ENCODE measurements at places on chromosomes 12 and 14. TPM values are rescaled to one million over a fixed set of nuclear protein-coding genes. Genes with fewer than 3 reads are reported as not detected.

The KLRD1 gene
- total RNA-seq, result 4.9 TPM

The FOXG1 gene
- total RNA-seq, result 0.06 TPM

The PIANP gene
- total RNA-seq, result 1.4 TPM

The KRT73 gene
- not detected for total RNA-seq

The UBR7 gene
- 16.6 TPM for total RNA-seq

The CYP27B1 gene
- total RNA-seq, result 2.9 TPM

The PRKD1 gene
- total RNA-seq, result 20.9 TPM

The PIWIL1 gene
- total RNA-seq, result not detected

The MIP gene
- not detected for total RNA-seq

The PTPRO gene
- 2.6 TPM for total RNA-seq

The BCAT1 gene
- 61.3 TPM for total RNA-seq

The MAP3K9 gene
- 14.0 TPM for total RNA-seq

The TXNDC16 gene
- total RNA-seq, result 5.2 TPM

The RPS29 gene
- total RNA-seq, result 413 TPM

The PTCSC3 gene
- 0.64 TPM for total RNA-seq

The SPTLC2 gene
- 48.6 TPM for total RNA-seq

DNA sequence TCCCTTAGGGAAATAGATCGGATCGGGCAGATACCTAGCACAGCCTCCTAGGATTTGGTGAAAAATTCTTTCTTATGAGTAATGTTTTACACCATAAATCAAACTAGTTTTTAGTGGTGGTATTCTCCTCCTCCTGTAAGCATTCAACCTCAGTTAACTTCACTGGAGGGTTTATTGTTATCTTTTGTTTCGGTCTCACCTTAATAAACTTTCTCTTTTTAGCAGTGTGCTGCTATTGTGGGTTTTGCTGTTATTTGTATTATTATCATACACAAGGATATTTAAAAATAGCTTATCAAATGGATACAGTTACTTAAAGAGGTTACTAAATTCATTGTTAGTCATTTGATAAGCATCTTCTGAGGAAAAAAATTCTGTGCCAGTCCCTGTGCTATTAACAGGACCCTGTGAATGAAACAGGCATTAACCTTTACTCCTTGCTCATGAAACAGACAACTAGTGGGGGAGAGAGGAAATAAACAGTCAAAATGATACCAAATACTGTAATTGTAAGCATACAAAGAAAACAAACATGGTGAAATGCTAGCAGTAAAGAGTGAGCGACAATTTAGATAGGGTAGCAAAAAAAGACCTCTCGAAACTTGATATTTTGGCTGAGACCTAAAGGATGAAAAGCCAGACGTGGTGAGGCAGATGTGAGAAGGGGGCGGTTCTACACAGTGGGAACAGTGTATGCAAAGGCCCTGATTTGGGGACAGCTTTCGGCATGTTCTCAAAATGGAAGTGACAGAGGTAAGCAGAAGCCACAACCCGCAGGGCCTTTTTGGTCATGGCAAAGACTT, 178.7 kb upstream of the SOX5 start:
- H3K27ac ChIP-seq, result no peak overlapping the region
- no peak overlapping the region for H3K4me3 ChIP-seq
- H3K36me3 ChIP-seq, result no peaks in the 10 kb centered on the region
- no peak for DNase-seq

DNA sequence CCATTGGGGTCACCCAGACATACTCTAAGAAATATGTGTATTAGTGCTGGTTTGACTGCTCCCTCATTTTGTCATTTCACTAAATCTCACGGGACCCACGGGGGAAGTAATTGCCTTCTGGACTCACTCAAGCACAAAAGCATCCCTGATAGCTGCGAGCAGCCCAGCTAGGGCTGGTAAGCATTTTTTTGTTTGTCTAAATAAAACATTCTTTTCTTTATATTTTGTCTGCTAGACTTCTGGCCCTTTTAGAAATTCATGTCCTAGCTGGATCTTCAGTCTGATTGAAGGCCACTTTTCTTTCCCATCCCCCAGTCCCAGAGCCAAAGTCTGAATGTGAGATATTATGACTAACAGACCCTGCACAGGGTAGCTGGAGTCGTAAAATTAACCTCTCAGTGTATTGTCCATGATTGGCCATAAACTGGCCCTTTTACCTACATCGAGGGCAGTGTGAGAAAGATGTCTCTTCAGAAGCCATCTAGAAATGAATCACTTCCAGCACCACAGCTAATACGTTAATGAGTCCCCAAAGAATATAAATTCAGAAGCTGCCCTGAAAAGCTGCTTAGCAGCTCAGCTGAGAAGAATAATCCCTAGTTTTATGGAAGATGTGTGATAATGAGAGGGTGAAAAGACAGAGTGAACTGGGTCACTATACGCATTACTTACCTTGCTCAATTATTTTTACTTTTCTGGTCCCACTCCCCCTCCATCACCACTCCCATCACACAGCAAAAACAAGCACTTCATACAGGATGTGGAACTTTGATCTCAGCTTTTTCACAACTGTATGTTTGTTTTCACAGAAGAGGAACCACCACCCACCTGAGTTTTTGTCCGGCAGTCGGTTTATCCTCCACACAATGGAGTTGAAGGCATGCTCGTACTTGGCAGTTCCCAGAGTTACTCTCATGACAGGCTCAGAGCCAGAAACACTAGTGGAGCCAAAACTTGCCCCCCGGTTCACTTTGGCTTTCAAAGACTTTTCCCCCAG, 55.6 kb upstream of the GTF2A1 start:
- DNase-seq, result no peak
- H3K4me1 ChIP-seq, result no peaks in the 10 kb centered on the region
- no peaks in the 10 kb centered on the region for H3K27me3 ChIP-seq

- H3K36me3 ChIP-seq, result no peaks in the 10 kb centered on the region
- DNase-seq, result peak; percentile 59
- no peaks in the 10 kb centered on the region for H3K4me1 ChIP-seq
- peaks cover 5% of the 10 kb centered on the region for H3K27me3 ChIP-seq
- peak overlapping the region; percentile 91 for H3K27ac ChIP-seq
Observed at GRCh38 chr14:100306998-100307765, 938 bp upstream of the SLC25A29 start.

- no peak for DNase-seq
- H3K27me3 ChIP-seq, result no peaks in the 10 kb centered on the region
- no peak overlapping the region for H3K4me3 ChIP-seq
- H3K4me1 ChIP-seq, result no peaks in the 10 kb centered on the region
- peaks cover 4% of the 10 kb centered on the region for H3K36me3 ChIP-seq
- no peak overlapping the region for H3K27ac ChIP-seq
Observed at GRCh38 chr14:56603648-56604047, 24.1 kb downstream of the TMEM260 start.

- no peak for DNase-seq
- H3K4me1 ChIP-seq, result peaks cover 11% of the 10 kb centered on the region
- H3K4me3 ChIP-seq, result no peak overlapping the region
- no peaks in the 10 kb centered on the region for H3K36me3 ChIP-seq
- no peaks in the 10 kb centered on the region for H3K27me3 ChIP-seq
- H3K27ac ChIP-seq, result no peak overlapping the region
Observed at GRCh38 chr12:127041985-127042625, 1224.9 kb upstream of the TMEM132C start.

- H3K27ac ChIP-seq, result no peak overlapping the region
- no peaks in the 10 kb centered on the region for H3K27me3 ChIP-seq
- peaks cover 25% of the 10 kb centered on the region for H3K4me1 ChIP-seq
- H3K36me3 ChIP-seq, result no peaks in the 10 kb centered on the region
Observed at GRCh38 chr12:43103866-43104265, 448.1 kb downstream of the ADAMTS20 start.

GRCh38 chr12:29562110-29562804, 64.8 kb upstream of the OVCH1 start:
- H3K4me1 ChIP-seq, result peaks cover 20% of the 10 kb centered on the region
- H3K27me3 ChIP-seq, result no peaks in the 10 kb centered on the region

GRCh38 chr14:95003099-95003960, 154.0 kb downstream of the DICER1 start:
- no peaks in the 10 kb centered on the region for H3K4me1 ChIP-seq
- no peaks in the 10 kb centered on the region for H3K27me3 ChIP-seq
- DNase-seq, result no peak
- H3K4me3 ChIP-seq, result no peak overlapping the region
- no peak overlapping the region for H3K27ac ChIP-seq
- no peaks in the 10 kb centered on the region for H3K36me3 ChIP-seq

DNA sequence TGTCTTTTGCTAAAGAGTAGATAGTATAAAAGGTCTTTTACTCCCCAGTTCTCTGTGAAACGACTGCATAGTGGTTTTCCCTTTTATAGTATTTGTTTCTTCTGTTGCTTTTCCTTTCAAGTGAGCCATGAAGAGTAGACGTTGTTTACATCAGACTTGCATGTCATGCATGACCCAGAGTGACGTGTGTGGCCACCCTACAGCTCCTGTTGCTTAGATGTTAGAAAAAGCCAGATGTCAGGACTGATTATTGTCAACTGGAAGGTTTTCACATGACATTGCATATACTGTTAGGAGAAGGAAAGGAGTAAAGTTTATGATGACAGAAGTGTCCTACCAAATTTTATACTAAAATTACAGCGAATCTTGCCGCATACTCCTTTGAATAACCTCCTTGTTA, 1.3 kb upstream of the RD3L start:
- H3K4me3 ChIP-seq, result no peak overlapping the region
- no peaks in the 10 kb centered on the region for H3K27me3 ChIP-seq
- H3K27ac ChIP-seq, result peak overlapping the region; percentile 29
- H3K4me1 ChIP-seq, result peaks cover 5% of the 10 kb centered on the region
- DNase-seq, result no peak
- H3K36me3 ChIP-seq, result no peaks in the 10 kb centered on the region

- no peaks in the 10 kb centered on the region for H3K27me3 ChIP-seq
- peaks cover 3% of the 10 kb centered on the region for H3K4me1 ChIP-seq
- no peaks in the 10 kb centered on the region for H3K36me3 ChIP-seq
- no peak overlapping the region for H3K4me3 ChIP-seq
- DNase-seq, result no peak
Observed at GRCh38 chr12:67364228-67364627, 95.1 kb downstream of the CAND1 start.

GRCh38 chr12:121165316-121165715, 32.6 kb downstream of the P2RX7 start:
- no peaks in the 10 kb centered on the region for H3K4me1 ChIP-seq
- H3K27me3 ChIP-seq, result no peaks in the 10 kb centered on the region
- H3K4me3 ChIP-seq, result no peak overlapping the region
- H3K36me3 ChIP-seq, result no peaks in the 10 kb centered on the region
- H3K27ac ChIP-seq, result no peak overlapping the region

GRCh38 chr14:106507354-106507753, 981.0 kb downstream of the TMEM121 start:
- H3K27me3 ChIP-seq, result no peaks in the 10 kb centered on the region
- H3K4me1 ChIP-seq, result no peaks in the 10 kb centered on the region
- no peaks in the 10 kb centered on the region for H3K36me3 ChIP-seq

- DNase-seq, result no peak
- H3K4me3 ChIP-seq, result no peak overlapping the region
- no peak overlapping the region for H3K27ac ChIP-seq
- H3K4me1 ChIP-seq, result no peaks in the 10 kb centered on the region
Observed at GRCh38 chr14:58108717-58109116, 43.3 kb downstream of the ARMH4 start.

- H3K27ac ChIP-seq, result no peak overlapping the region
- H3K4me3 ChIP-seq, result no peak overlapping the region
- no peak for DNase-seq
Observed at GRCh38 chr12:54135621-54136350, 53.0 kb downstream of the SMUG1 start.

- H3K4me1 ChIP-seq, result no peaks in the 10 kb centered on the region
- H3K27ac ChIP-seq, result peak overlapping the region; percentile 78
- no peak for DNase-seq
- peaks cover 82% of the 10 kb centered on the region for H3K27me3 ChIP-seq
- H3K4me3 ChIP-seq, result no peak overlapping the region
Observed at GRCh38 chr12:114397978-114398881, 7.7 kb downstream of the TBX5 start.

DNA sequence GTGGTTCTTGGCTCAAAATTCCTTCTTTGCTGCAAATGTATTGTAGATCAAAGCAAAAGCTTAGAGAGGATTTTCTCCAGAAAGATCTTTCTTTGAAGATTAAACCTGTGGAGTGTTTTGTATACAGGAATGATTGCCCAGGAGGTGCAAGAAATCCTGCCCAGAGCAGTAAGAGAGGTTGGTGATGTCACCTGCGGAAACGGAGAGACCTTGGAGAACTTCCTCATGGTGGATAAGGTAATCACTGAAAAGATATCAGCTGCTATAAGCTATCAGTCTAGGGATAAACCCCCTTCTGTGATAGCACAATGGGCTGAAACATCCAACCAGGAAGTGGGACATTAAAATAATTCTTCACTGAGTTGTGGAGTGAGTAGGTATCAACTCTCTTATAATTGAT, 85.7 kb downstream of the MYRFL start:
- no peak for DNase-seq
- no peaks in the 10 kb centered on the region for H3K27me3 ChIP-seq
- H3K36me3 ChIP-seq, result no peaks in the 10 kb centered on the region
- no peaks in the 10 kb centered on the region for H3K4me1 ChIP-seq
- H3K4me3 ChIP-seq, result no peak overlapping the region

- H3K36me3 ChIP-seq, result no peaks in the 10 kb centered on the region
- peak; percentile 50 for DNase-seq
- H3K27ac ChIP-seq, result no peak overlapping the region
- H3K4me1 ChIP-seq, result peaks cover 9% of the 10 kb centered on the region
Observed at GRCh38 chr14:96264853-96265252, 8.8 kb downstream of the BDKRB1 start.

DNA sequence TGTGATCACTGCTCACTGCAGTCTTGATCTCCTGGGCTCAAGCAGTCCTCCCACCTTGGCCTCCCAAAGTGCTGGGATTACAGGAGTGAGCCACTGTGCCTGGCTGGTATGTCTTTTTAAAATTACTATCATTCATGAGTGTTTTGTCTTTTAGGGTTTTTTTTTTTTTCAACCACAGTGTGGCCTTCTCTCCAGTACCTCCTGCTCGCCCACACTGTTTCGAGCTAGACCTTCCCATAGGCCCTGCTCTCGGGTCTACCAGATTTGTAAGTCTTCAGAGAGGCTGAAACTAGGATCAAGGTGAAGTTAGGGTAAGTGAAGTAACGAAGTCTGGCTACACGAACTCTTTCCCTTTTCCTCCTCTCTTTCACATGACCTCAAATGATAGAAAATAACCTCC, 1.5 kb downstream of the BIN2 start:
- no peaks in the 10 kb centered on the region for H3K36me3 ChIP-seq
- H3K27me3 ChIP-seq, result no peaks in the 10 kb centered on the region
- H3K4me3 ChIP-seq, result no peak overlapping the region
- peaks cover 8% of the 10 kb centered on the region for H3K4me1 ChIP-seq
- no peak overlapping the region for H3K27ac ChIP-seq

GRCh38 chr12:120649442-120650232, 9.2 kb downstream of the CABP1 start:
- H3K36me3 ChIP-seq, result no peaks in the 10 kb centered on the region
- H3K4me1 ChIP-seq, result no peaks in the 10 kb centered on the region
- H3K27ac ChIP-seq, result no peak overlapping the region
- H3K27me3 ChIP-seq, result peaks cover 7% of the 10 kb centered on the region

- no peaks in the 10 kb centered on the region for H3K27me3 ChIP-seq
- H3K27ac ChIP-seq, result no peak overlapping the region
- peaks cover 7% of the 10 kb centered on the region for H3K4me1 ChIP-seq
- H3K36me3 ChIP-seq, result no peaks in the 10 kb centered on the region
- DNase-seq, result no peak
Observed at GRCh38 chr14:60204104-60204842, 39.1 kb upstream of the DHRS7 start.

- no peak for DNase-seq
- no peak overlapping the region for H3K4me3 ChIP-seq
- H3K36me3 ChIP-seq, result peaks cover 4% of the 10 kb centered on the region
- H3K4me1 ChIP-seq, result peaks cover 11% of the 10 kb centered on the region
Observed at GRCh38 chr12:57097554-57097835, 8.6 kb downstream of the NAB2 start.

- no peaks in the 10 kb centered on the region for H3K27me3 ChIP-seq
- H3K27ac ChIP-seq, result no peak overlapping the region
- no peak overlapping the region for H3K4me3 ChIP-seq
Observed at GRCh38 chr12:64998371-64999147, 122.5 kb downstream of the WIF1 start.

Measured in lung (tissue), 17 donors.